ENCODE measurements at places on chromosomes 2 and 18. TPM values are rescaled to one million over a fixed set of nuclear protein-coding genes. Genes with fewer than 3 reads are reported as not detected.

Gene AOX1
- 81.4 TPM for total RNA-seq

Gene NAT8
- not detected for total RNA-seq

Gene REG3A
- not detected for total RNA-seq

Gene CRYGC
- not detected for total RNA-seq

Gene BMP10
- not detected for total RNA-seq

Gene FECH
- 17.7 TPM for total RNA-seq

Gene C2orf42
- 32.7 TPM for total RNA-seq

Gene SNORC
- 0.83 TPM for total RNA-seq

Gene NOL4
- total RNA-seq = not detected

Gene ARPC2
- 199 TPM for total RNA-seq

Gene RAMP1
- 16.4 TPM for total RNA-seq

Gene ABCB11
- not detected for total RNA-seq

Gene ITGA4
- 57.5 TPM for total RNA-seq

Gene TEX44
- total RNA-seq = not detected

Gene PPP3R1
- 18.0 TPM for total RNA-seq

Gene UGT1A3
- total RNA-seq = not detected

Gene CFC1
- not detected for total RNA-seq

Gene TYMS
- total RNA-seq = 16.8 TPM

Gene FLACC1
- 1.3 TPM for total RNA-seq

Gene CIAO1
- 85.3 TPM for total RNA-seq

Gene ARMC9
- total RNA-seq = 60.4 TPM

Gene SF3B6
- 155 TPM for total RNA-seq

Measured in fibroblast of lung (primary cell).